ENCODE measurements at places on chromosomes 11 and 22.

DNA sequence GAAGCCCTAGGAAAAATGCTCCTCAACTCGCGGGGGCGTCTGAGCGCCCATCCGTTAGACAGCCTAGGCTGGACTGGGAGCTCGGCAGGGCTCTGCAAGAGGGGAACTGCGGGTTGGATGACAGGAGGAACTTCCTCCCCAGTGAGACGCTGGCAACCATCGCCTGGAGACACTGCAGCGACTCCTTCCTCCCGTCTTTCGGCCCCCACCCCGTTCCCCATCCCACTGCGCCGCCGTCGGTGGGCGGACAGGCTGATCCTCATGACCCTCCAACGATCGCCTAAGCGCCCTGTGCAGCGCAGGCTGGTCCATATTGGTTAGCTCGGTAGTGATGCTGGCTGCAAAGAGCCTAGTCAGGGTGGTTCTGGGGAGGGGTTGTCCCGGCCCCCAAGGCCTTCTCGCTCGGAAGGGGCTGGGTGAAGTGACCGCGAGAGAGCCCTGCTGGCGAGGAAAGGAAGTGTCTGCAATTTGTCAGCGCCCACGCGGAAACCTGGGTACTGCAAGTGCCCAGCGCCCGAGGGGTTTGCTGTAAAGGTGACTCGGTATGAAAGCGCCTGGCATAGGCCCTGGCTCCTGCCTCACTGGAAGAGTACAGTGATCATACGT, 638 bp downstream of the NRGN start:
- peak; percentile 67 for DNase-seq

- DNase-seq: no peak
Observed at GRCh38 chr22:48491451-48491941, 1336.2 kb downstream of the BRD1 start.

DNA sequence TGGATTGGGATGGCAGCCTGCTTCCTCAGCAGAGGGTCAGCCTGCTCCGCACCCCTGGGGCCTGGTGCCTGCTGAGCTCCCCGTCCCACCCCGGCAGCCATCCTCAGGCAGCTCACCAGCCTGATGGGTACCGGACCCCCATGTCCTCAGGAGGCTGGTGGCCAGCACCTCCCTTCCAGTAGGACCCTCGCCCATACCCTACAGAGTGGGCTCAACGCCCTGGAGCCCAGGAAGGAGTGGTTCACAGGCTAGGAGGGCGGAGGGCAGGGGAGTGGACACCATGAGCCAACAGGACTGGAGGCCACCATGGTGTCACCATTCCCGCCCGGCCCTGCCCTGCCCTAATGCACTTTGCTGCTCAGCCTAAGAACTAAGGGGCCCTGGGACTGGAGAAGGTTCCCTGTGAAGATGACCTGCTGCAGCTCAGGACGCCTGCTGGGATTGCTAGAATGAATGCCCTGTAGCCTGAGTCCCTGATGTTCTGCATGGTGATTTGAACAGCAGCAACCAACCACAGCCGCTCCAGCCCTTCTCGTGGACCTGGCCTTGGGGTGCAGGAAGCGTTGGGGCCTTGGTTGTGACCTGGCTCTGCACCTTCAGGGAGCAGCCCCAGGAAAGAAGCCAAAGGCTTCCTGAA, 1080.8 kb downstream of the BRD1 start:
- no peak for DNase-seq

DNA sequence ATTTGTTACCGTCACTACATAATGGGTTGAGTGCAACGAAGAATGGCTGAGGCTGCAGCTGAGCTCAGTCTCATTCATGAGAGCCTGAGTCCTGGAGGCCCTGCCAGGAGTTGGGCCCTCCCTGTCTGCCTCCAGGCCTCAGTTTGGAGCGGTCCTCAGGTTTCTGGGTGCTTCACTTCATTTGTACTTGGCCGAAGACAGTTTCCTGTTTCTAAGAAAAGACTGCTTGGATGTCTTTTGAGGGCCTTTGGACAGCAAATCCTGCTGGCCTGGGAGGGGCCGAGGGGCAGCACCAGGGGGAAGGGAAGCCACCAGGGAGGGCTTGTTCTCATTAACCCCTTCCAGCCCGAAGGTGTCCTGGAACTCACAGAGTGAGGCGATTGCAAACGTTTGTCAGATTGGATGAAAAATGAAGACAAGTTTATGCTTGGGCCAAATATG, 163.1 kb downstream of the ETS1 start:
- DNase-seq: no peak

GRCh38 chr11:76838678-76839068, 22.0 kb upstream of the ACER3 start:
- DNase-seq: no peak

GRCh38 chr22:25669253-25670069, 72.5 kb upstream of the MYO18B start:
- no peak for DNase-seq

DNA sequence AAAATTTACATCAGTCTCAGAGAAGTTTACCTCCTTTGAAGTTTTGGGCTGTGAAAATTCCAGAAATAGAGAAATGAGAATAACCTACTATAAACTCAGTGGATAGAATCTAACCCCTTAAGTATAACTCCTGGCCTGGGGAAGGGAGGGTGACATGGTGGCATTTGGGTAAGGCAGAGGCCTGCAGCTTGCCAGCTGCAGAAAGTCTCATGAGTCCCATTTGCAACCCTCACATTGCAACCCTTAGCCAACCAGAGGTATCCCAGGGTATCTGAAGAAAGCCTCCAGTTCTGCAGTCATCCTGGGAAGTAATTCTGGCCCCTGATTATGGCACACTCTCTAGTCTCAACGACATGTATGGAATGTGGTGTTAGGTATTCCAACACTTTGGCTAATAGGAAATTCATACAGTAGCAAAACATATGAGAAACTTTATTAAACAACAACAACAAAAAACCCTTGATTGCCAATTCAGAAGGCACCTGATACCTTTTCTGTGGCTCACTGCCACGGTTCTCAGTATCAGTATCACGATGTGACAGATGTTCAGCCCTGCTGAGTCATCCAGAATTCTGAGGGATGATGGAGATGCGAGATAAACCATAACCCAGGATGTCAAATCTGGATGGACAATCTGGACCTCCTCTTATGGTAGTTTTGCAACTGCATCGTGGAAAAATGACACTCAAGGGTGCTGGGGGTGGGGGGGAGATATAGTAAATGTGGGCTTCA, 743.4 kb downstream of the NELL1 start:
- no peak for DNase-seq

DNA sequence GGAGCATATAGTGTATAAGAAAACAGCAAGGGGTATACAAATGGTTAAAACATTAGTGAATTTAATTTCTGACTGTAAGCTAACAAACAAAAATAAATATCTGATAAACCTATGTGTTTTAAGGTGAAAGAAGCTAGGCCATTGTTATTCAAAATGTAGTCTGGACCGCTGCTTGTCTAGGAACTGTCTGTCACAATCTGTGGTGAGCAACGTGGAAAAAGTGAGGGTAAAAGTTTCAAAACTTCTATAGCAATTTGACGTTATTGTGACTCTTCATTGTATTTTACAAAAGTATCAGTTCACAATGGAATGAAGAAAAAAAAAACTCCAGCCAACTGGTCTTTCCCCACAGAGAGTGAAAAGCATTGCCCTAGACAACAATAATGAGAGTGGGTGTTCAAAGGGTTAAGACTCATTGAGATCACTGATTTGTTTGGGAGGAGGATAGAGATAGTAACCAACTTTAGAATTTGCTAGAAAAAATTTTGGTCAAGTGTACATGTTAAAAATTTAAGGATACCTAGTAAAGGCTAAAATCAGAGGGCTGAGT, 79.1 kb downstream of the UVRAG start:
- no peak for DNase-seq

DNA sequence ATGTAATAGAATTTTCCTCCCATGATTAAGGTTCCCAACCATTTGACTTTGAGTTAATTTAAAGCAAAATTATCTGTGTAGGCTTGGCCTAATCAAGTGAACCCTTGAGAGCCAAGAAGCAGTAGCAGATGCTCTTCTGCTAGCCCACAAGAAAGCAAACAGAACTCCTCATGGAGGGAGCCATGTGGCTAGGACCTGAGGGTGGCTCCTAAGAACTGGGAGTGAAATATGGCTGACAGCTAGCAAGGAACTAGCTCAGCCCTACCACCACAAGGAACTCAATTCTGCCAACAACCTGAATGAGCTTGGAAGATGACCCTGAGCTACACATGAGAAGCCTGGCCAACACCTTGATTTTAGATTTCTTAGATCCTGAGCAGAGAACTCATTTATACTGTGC, 167.7 kb downstream of the WNT11 start:
- no peak for DNase-seq

GRCh38 chr22:35727436-35727835, 9.8 kb downstream of the APOL5 start:
- no peak for DNase-seq

DNA sequence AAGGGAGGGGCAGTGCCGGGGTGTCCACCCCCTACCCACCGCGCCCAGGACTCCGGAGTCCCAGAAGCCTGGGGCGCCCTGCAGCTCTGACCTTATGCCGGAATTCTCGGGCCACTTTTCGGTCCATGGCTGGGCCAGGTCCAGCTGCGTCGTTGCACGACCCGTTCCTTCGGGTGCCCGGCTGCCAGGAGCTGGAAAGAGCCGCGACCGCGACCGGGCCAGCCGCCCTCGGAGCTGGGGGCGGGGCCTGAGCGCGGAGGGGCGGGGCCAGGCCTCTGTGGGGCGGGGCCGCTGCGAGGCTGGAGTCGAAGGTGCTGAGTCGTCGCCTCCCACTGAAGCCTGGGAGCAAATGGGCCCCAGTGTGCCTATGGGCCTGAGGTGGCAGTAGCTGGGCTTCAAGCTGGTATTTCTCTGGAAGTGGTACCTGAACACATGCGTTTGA, at the start of gene USH1C:
USH1C (minus strand) TSS at position 236 of the 442 bp plus-strand sequence; CDS start at position 127, 109 bp downstream.
- no peak for DNase-seq

DNA sequence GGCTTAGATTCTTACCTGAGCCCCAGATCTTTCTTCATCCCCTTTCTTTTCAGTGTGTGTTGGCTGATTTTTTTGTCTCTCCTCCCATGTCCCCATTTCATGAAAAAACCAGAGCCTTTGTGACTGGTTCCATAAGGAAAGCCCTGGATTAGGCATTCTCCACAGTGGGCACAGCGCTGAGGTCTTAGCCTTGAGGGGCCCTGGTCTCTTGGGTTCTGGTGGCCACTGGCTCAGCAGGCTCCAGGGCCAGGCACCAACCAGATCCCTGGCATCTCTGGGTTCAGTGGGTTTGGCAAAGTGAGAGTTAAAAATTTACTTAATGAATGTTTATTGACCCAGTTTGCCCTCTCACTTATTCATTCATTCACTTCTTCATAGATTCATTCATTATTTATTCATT, 49.5 kb upstream of the ACCSL start:
- no peak for DNase-seq

DNA sequence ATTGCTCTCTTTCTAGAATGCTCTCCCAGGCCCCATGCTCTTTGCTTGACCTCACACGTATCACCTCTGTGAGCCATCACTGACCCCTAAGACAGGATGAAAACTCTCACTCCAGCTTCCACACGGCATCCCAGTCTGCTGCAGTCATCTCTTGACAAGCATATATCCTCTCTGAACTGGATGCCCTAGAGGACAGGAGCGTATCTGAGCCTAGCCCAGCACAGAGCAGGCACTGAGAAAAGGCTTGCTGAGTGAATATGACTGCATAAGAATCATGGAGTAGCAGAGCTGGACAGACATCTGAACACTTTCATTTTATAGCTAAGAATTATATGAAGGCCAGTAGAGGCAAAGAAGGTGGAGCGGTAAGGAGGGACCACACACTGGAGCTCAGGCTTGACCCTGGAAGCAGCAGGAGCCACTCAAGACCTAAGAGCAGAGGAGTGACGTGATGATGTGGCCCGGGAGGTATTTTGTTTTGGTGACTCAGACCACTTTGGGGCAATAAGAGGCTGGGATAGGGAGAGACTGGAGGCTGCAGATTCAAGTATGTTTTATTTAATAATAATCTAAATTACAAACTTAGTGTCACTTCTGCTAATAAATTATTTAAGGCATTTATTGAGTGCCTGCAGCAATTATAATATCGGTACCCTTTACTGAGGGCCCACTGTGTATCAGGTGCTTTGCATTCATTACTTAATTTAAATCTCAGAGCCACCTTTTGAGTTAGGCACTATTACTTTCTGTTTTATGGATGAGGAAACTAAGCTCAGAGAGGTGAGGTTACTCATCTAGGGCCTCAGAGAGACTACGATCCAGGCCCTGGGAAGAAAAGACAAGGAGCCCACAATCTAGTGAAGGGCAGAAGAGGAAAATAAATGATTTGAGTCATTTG, 42.6 kb downstream of the MAP6 start:
- no peak for DNase-seq

DNA sequence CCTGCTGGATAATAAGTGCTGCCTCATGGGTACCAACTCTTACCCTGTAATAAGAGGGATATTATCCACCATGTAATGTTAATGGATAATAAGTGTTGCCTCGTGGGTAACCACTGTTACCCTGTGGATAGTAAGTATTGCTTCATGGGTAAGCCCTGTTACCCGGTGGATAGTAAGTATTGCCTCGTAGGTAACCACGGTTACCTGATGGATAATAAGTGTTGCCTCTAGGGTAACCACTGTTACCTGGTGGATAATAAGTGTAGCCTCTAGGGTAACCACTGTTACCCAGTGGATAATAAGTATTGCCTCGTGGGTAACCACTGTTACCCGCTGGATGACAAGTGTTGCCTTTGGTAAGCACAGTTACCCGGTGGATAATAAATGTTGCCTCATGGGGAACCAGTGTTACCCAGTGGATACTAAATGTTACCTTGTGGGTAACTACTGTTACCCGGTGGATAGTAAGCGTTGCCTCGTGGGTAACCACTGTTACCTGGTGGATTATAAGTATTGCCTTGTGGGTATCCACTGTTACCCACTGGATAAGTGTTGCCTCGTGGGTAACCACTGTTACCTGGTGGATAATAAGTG, 18.6 kb upstream of the NXPE4 start:
- DNase-seq: no peak

DNA sequence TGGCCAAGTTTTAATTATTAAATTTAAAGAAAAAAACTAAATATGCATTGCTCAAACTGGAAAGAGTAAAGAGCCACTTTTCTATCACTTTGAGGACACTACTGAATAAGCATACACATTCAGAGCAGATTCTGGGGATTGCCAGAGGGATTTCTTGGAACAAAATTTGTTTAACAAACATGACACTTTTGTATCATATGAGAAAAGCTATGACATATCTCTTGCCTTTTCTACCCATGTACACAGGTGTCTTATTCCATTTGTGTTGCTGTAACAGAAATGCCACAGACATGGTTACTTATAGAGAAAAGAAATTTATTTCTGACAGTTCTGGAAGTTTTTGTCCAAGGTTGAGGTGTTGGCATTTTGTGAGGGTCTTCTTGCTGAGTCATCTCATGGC, 13.5 kb upstream of the USP28 start:
- DNase-seq: no peak

- no peak for DNase-seq
Observed at GRCh38 chr11:73439002-73439843, 63.0 kb downstream of the RELT start.

DNA sequence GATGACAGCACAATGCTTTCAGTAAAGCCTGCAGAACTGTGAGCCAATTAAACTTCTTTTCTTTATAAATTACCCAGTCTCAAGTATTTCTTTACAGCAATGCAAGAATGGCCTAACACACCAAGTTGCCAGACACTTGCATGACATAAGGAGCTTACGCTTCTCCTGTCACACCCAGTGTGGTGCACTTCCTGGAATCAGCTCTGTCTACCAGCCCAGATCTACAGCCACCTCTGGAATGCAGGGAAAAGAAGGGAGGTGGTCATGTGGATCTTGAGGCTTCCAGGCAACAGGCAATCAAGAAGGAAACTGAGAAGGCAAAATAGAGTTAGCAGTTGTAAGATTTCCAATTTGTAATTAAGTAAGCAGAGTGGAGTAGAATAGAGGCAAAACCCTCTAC, 37.4 kb upstream of the SESN3 start:
- no peak for DNase-seq

Data from NCI-H1105 treated with DMSO at 0.1 percent for 48 hours (cell line).